ENCODE measurements at places on chromosomes 7 and 10.

DNA sequence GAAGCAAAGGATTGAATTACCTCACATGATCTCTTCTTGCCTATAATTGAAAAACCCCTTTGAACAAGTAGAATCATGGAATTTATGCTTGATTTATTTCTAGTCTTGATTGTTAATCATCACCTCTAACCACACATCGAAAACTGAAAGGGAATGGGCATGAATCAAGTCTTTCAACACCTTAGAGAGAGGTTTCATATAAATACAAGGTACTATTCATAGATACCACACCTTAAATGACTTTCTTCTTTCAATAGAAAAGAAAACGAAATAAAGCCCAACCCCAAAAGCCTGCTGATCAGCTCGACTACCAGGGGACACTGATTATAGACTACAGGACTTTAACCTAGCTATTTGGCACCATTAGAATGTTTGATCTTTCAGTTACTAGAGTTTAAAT, 128.6 kb upstream of the PTPRZ1 start:
- no peak for DNase-seq

DNA sequence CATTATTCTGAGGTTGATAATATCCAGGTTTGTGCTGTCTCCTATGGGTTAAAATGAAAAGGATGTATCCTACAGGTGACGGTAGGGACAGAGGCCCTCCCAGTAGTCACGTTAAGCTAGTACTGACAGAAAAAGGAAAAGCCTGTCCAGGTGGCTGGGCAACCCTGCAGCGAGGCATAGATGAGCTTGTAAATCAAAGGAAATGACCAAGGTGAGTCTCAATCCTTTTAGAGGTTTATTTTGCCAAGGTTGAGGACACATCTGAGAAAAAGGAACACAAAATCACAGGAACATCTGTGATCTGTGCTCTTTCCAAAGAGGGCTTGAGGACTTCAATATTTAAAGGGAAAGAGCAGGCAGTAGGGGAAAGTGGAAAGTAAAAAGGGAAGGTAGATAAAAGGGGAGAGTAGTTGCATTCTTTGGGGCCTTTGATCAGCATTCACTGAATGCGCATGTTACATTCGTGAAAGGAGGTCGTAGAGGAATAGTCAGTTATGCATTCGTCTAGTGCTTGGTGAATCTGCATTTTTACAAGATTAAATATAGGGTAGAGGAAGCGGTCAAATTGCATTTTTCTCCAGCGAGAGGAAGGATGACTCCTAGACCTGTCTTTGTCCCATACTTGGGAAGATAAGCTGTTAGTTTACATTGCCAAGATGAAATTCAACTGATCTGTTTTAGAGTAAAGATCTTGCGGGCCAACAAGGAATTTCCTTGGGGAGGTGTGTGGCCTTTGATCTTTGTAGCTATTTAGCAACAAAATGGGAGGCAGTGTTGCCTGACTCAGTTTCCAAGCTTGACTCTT, 884 bp upstream of the GSTO1 start:
- DNase-seq: no peak

DNA sequence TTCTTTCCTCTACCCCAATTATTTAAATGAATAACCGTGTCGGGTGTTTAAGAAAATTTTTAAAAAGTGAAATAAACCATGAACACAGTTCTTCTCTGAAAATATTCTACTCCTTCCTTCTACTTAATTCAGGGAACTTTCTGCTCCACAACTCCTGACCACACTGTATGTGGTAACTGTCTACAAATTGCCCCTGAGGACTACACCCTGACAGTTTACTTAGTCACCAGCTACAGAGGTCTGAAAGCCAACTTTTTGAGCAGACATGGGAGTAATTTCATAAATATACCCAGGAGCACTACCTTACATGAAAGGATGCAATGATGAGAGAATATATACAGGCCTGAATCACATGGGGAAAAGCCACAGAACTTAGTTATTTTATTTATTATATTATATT, 523.2 kb upstream of the SORCS1 start:
- DNase-seq: no peak

GRCh38 chr10:88949051-88949450, 3.5 kb downstream of the ACTA2 start:
- DNase-seq: no peak

- DNase-seq: no peak
Observed at GRCh38 chr7:71221549-71221948, 89.6 kb downstream of the GALNT17 start.

- DNase-seq: peak; percentile 56
Observed at GRCh38 chr7:36949711-36950600, 225.7 kb upstream of the AOAH start.

GRCh38 chr10:14781763-14782162, 7.1 kb upstream of the FAM107B start:
- DNase-seq: no peak

DNA sequence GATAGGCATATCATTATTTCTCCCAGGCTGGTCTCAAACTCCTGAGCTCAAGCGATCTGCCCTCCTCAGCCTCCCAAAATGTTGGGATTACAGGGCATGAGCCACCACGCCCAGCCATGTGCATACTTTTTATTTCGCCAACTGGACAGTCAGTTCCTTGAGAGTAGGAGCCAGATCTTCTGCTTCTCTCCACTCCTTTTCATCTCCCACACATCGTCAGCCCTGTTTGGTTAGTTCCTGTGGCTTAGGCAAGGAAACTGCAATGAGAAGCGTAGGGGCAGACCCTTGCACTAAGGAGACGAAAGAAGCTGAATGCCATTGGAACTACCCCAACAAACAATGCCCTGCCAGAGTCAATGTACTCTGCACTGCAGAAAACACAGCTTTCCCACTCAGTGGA, 178.2 kb downstream of the TRIL start:
- no peak for DNase-seq

- no peak for DNase-seq
Observed at GRCh38 chr7:125727215-125727614, 797.6 kb upstream of the POT1 start.

DNA sequence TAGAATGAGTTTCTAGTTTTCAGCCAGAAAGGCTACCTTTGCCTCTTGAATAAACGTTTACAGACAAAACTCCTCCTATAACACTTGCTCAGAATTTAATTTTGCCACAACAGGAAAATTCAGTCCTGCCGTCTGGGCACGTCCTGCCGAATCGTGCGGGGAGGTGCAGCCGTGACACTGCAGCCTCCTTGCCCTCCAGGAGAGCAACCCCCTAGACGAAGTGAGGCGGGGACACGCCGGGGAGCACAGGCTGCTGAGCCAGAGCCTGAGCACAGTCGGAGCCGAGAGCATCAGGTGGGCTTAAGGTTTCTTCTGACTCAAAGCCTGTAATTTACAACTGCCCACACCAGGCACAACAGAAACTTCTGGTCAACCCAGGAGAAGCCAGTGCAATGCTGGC, 102.3 kb downstream of the DYNC2I1 start:
- no peak for DNase-seq

DNA sequence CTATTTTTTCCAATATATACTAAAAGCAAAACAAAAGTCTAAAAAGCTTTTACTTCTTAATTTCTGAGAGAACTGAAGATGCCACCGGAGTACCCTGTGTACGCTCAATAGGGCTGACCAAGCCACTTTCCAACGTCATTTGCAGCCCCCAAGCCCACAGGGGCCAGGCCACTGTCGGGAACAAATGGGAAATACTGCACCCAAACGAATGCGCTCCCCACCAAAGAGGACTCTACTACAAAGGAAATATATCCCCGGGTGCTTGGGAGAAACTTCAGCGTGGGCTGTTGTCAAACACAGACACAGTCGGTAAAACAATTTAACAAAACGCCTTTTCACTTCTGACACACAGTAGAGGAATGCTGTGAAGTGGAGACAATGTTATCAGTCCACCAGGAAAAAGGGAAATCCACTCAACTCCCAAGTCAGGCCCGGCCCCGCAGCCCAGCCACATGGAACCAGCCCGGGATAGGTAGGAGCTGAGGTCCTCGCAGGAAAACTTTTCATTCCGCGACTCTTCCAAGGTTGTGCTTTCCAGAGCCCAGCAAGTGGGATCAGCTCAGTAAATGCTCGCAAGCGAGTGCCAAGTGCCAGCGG, 1.4 kb downstream of the PARD3 start:
- no peak for DNase-seq

DNA sequence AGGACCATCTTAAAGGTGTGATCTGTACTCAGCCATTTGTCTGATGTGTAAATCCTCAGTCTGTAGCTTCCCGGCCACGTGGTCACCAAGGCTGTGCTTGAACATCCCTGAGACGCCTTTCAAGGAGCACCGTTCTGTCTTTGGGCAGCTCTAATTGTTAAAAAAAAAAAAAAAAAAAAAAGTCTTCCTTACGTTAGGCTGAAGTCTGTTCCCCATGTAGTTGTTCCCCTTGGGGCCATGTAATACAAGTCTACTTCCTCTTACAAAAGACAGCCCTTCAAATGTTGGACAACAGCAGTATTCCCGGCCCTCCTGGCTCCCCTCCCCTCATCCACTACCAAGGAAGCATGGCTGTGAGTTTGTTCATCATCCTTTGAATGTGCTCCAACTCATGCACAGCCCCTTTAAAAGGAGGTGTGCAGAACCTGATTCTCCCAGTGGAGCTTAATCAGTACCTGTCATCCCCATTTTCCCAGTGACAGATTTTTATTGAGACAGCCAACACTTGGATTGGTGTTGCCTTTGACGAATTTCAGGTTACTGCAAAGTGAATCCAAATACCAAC, 392.2 kb upstream of the GALNT17 start:
- DNase-seq: no peak

- DNase-seq: no peak
Observed at GRCh38 chr7:157143788-157144187, 5.1 kb downstream of the UBE3C start.

DNA sequence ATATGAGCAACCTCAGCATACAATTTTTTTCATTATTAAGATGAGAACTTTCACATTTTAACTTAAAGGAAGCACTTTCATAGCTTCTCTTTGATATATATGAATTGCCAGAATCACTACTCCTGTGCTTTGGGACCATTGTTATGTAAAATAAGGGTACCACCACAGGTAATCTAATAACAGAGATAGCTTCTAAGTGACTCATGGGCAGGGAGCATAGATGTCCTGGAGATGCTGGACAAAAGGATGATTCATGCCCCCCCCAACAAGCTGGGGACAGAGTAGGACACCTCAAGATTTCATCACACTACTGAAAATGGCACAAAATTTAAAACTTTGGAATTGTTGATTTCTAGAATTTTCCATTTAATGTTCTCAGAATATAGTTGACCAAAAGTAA, 641.1 kb downstream of the PCDH15 start:
- DNase-seq: no peak

DNA sequence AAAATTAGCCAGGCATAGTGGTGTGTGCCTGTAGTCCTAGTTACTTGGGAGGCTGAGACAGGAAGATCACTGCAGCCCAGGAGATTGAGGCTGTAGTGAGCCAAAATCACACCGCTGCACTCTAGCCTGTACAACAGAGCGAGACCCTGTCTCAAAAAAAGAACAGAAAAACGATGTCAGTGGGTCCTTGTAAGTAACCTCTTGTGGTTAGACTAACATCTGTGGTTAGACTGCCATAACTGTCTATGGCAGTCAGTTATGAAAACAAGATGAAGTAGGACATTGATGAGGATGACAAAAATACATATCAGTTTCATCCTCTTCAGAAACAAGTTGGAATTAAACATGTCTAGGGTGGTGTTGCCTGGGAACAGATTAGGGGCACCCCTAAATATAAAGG, 53.3 kb downstream of the AKAP9 start:
- no peak for DNase-seq

GRCh38 chr10:117539903-117540639, 2.5 kb upstream of the EMX2 start:
- no peak for DNase-seq

- DNase-seq: no peak
Observed at GRCh38 chr10:97399843-97400545, 1.1 kb downstream of the RRP12 start.

DNA sequence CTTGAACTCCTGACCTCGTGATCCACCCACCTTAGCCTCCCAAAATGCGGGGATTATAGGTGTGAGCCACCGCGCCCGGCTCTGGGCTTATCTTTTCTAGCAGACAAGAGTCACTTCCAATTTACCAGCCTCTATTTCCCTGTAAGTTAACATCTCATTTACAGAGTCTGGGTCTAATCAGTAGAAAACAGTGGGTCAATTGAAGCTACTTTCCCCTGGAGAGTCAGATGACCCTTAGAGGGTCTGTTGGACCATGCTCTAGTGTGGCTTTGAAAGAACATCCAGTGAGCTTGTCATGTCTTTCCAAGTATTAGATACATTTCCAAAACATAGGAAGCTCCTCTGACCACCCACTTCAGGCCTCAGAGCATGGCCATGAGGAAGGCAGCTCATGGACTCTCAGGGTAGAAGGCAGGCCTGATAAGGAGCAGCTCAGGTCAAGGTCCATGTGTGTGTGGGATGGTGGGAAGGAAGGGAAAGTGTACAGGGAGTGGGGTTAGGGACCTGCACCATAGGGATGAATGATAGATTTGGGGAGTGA, 27.6 kb upstream of the RBM20 start:
- no peak for DNase-seq

GRCh38 chr7:142030294-142030693, 34.6 kb downstream of the MGAM start:
- DNase-seq: no peak

DNA sequence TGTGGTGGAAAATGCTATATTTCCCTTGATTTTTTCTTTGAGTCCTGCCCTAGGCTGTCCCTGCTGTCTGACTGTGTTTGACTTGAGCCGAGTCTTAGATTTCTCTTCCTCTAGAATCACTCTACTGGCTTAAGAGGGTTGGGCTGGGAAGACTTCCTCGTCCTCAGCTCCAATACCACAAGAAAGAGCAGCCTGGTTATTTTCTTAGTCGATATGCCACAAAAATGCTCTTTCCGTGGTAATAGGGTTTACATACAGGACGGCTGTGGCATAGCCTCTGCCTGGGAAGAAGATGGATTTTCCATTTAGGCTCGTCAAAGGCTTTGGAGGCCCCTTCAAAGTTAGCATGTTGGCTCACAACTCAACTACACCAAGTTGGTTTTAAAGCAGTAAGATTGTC, 212.0 kb upstream of the IGFBP3 start:
- no peak for DNase-seq

- peak; percentile 23 for DNase-seq
Observed at GRCh38 chr10:16717622-16718395, 99.4 kb downstream of the RSU1 start.

GRCh38 chr7:53326634-53327033, 291.2 kb downstream of the POM121L12 start:
- no peak for DNase-seq

DNA sequence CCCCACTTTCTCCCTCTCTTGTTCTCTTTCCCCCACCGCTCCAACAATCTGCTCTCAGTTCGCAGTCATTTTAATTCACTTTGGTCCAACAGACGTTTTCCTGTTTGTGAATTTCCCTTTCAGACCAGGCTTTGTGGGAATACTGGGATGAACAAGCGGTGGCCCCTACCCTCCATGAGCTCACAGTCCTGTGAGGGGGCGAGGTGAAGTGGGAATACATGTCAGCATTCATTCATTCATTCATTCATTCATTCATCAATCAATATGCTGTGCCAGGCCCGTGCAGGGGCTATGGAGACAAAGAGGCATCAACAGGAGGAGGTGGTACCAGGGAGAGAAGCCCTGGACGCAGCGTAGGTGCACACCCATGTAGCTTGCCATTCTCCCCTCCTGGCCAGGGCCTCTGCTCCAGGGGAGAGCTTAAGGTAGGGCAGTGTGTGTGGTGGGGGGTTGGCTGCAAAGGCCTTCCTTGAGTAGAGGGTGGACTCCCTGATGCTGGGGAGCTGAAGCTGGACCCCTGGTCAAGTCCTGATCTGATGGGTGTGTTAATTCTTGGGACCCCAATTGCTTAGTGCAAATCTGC, 16.1 kb downstream of the PRF1 start:
- DNase-seq: no peak
